ENCODE measurements at places on chromosomes 11 and 22.

DNA sequence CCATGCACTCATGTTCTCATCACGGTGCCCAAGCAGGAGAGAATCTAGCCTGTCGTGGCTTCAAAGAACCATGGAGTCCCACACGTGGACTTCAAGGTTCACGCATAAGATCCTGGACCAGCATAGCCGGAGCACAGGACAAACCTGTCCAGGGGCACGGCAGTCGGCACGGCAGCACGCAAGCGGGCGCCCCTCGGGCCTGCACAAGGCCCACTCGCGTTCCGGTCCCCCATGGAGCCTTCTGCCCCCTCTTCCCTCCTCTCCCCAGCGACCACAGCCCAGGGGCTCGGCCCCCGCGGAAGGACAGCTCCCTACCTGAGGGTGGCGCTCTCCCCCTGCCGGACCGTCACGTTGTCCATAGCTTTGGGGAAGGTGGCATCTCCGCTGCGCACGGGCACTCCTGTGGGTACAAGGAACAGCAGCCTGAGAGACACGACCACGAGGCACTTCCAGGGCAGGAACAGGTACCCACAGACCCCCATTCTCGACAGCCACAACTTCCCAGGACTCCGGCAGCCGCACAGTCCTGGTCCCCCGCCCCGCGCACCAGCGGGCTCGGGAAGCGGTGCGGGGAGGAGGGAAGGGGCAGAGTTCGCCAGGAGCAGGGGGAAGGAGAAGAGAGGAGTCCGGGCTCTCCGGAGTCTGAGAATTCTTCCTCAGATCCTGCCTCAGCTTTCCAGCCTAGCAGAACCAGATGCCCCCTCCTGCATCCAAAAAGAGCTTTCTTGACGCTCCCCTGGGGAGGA is 589.5 kb downstream of the OPCML start:
- DNase-seq, result no peak

GRCh38 chr11:70066136-70066520 is 12.0 kb upstream of the ANO1 start:
- DNase-seq, result no peak

DNA sequence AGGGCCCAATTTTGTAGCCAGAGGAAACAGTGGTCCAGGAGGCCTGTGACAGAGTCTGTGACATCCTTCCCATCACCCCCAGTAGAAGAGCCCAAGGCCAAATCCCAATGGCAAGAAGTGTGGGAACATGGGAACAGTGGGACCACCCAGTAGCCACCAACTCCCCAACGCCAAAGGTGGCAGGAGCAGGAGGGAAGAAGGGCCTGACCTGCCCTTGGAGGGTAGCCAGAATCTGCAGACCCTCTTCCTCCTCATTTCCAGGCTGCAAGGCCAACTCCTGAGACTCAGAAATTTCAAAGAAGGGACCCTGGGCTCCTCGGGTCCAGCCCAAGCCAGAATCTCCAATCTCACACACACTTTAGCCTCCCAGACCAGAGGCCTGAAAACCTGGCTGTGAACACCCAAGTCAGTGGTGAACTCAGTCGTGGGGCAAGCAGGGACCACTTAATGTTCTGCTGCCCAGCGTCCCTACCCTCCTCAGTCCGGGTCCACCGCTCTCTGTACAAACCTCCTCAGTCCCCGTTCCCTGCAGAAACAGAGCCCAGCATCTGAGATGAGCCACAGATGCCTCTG is 6.2 kb downstream of the RAB3IL1 start:
- DNase-seq, result no peak

DNA sequence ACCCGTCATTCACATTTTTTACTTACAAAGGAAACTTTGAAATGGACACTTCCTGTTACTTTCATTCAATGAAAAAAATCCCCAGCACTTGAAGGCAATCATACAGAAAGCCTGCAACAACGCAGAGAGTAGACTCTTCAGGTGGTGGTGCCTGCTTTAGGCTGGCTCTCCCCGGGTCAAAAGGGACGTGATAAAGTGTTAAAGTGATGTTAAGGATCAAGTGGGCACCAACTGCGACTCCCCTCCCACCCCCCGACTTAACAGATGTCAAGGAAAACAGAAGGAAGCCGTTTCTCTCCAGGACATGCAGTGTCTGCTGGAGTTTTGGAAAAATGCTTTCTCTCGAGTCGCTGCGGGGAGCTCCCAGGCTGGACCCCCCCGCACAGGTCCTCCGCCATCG is 414 bp upstream of the PNPLA3 start:
- no peak for DNase-seq

DNA sequence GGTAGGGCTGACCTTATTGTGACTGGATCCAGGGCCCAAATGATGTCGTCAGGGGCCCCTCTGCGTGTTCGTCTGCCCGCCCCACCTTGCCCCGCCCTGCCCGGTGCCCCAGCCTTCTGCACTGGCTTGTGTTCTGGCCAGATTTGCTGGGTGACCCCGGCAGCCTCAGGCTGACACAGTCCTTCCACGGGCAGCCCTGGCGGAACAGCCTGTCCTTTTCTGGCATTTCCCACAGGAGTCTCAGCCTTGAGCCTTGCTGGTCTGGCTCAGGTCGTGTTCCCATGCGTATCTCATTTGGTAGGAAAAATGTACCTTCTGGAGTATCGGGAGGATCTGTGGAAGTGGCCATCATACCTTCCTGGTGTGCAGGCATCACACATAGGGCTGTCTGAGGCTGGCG is 31.0 kb downstream of the IGHMBP2 start:
- DNase-seq, result no peak

- DNase-seq, result no peak
Observed at GRCh38 chr11:68117853-68118470, 3.2 kb downstream of the CHKA start.

DNA sequence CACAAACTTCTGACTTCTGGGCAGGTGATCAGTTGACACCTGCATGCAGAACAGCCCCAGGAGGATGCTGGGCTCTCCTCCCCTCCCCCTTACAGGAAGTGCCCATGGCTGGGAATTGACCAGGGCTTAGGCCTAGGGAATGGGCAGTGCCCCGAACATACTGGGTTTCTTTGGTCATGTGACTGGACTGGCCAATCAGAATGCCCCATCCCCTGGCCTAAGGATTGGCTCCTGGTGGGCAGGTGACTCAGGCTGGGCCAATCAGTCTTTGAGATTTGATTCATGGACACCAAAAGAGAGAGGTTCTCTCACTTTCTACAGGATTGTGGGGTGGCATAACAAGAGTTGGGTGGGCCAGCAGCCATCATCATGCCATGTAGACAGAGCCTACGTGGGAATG is 37.1 kb downstream of the MCM5 start:
- no peak for DNase-seq

- DNase-seq, result no peak
Observed at GRCh38 chr11:11520231-11521015, 101.4 kb downstream of the GALNT18 start.

DNA sequence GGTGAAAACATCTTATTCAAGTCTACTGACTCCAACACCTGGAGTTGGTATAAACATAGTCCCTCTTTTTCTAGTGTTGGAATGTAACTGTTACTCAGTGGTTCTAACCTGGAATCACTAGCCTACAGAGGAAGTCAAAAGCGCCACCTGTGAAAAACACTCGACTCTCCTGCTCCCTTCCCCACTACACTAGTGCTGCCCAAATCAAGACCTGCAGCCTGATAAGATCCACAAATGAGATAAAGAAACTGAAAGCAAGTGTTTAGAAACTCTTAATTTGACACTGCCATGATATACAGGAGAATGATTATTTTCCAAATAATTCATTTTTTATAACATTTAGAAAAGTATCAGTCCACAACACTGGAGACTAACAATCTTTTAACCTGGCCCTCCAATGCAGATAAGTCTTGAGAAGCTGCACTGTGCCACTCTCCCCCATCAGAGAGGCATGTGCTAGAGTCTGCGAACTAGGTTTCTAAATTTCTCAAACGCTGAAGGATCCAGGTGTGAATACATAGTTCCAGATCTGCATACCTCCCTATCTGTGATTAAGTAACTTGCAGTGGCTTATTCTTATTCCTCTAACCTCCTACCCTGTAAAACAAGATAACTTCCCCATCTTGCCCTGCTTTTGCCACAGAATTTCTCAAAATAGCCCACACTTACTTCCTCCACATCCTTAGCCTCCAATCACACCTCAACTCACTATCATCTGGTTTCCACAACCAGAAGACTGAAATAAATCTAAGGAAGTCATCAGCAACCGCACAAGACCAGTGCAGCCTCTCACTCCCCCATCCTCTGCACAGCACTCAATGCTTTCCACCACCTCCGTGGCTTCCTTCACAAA is 88.1 kb downstream of the RRAS2 start:
- DNase-seq, result no peak

DNA sequence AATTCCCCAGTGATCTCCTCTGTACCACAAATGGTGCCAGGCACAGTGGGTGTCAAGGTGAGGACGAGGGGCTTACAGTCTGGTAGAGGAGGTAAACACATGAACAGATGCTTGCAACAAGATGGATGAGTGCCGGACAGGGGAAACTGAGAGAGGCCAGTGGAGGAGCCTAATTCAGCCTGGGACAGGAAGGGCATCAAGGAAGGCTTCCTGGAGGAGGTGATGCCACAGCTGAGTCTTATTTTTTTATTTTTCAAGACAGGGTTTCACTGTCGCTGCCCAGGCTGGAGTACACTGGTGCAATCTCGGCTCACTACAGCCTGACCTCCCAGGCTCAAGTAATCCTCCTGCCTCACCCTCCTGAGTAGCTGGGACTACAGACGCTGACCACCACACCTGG is 18.8 kb upstream of the NEFH start:
- DNase-seq, result no peak

- no peak for DNase-seq
Observed at GRCh38 chr22:20763630-20764470, 10.1 kb upstream of the SERPIND1 start.

DNA sequence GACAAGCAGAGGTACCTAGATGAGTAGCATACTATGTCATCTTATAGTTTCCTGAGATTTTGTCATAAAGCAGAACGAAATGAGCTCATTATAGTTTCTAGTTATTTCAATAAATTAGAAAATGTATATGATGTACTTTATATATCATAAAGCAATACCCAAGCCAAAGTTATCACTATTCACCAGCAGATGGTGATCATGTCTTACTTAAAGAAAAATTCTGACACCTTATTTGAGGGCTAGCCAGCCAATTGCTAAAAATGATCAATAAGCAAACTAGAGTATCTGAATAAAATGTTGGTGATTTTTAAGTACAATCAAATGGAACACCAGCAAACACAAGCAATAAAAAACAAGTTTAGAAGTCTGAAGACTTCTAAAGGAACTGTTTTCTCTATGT is 44.1 kb downstream of the RSF1 start:
- no peak for DNase-seq

DNA sequence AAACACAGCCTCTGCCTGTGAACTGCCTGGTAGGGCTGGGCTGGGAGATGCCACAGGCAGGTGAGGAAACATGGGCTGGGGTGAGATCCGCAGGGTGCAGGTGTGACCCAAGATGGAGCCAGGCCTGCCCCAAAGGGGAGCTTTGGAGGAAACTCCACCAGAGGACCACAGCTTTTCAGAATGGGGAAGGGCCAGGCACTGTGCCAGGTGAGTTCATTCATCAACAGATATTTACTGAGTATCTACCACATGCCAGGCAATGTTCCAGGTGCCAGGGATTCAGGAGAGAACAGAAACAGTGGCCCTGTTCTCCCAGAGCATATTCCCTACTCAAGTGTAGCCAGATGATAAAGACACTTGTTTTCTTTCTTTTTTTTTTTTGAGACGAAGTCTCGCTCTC is 11.2 kb downstream of the RTN4RL2 start:
- no peak for DNase-seq

GRCh38 chr11:69918231-69918937 is 99.2 kb upstream of the FGF3 start:
- no peak for DNase-seq

DNA sequence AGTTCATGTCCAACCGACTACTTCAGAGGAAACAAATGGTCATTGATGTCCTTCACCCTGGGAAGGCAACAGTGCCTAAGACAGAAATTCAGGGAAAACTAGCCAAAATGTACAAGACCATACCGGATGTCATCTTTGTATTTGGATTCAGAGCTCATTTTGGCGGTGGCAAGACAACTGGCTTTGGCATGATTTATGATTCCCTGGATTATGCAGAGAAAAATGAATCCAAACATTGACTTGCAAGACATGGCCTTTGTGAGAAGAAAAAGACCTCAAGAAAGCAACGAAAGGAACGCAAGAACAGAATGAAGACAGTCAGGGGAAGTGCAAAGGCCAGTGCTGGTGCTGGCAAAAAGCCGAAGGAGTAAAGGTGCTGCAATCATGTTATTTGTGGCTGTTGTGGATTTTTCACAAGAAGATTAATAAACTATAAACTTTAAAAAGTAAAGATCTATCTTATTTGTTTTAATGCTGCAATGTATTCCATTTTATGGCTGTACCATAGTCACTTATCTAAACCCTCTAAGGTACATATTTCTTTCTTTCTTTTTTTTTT is 20.1 kb upstream of the HIPK3 start:
- no peak for DNase-seq

GRCh38 chr22:23898006-23898974 is 4.1 kb downstream of the MIF start:
- DNase-seq, result no peak

DNA sequence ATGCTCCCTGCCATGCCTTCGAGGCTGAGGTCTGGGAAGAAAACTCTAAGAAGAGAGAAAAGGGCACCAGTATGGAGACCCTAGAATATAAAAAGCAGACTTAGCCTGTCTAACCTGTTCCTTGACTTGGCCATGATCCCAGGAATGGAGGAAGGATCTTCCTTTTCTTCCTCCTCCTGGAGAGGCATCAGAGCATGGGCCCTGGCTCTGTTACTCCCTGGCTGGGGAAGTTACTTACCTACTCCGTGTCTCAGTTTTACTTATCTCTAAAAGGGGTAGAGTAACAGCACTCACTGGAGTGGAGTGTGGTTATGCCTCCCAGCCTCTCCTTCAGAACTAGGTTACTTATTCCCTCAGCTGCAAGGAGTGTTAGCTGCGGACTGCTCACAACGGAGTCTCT is 55.2 kb upstream of the PHF21A start:
- no peak for DNase-seq

- no peak for DNase-seq
Observed at GRCh38 chr11:41775296-41775695, 315.8 kb upstream of the LRRC4C start.

DNA sequence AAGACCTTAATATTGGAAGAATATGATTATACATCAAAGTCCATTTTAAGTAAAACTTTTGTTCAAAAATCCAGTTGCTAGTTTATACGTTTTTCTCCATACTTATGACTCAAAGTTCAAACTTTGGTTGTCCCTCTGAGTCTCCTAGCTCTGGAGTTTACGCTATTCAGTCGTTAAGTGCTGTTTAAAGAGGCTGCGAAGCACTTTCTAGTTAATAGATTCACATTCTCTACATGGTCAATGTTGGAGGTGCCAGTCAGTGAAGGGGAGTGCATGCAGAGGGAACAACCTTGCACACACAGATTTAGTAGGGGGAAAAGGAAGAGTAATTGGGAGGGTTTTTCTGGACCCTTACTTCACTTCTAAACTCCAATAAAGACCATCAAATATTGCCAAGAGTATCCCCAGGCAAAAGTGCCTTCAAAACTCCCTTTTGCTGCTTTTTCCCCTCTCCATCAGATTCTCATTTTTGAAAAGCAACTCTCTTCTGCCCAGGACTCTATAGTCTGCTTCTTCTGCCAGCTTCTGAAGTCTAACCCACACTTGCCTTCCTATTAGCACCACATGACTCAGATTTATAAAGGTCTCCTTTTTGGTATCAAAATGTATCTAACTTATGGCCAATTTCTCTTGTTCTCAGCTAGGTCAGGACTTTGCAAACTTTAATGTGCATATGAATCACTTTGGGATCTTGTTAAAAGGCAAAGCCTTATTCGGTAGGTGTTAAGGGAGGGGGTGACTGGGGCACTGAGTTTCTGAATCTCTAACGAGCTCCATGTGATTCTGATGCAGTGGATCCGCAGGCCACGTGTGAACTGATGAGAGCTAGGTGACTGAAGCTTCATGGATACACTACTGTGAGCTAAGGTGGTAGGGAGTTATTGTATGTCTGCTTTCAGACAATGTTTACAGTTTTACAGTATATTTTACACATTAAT is 96.2 kb upstream of the MTMR2 start:
- no peak for DNase-seq
